ENCODE measurements at places on chromosomes 13 and 19.

DNA sequence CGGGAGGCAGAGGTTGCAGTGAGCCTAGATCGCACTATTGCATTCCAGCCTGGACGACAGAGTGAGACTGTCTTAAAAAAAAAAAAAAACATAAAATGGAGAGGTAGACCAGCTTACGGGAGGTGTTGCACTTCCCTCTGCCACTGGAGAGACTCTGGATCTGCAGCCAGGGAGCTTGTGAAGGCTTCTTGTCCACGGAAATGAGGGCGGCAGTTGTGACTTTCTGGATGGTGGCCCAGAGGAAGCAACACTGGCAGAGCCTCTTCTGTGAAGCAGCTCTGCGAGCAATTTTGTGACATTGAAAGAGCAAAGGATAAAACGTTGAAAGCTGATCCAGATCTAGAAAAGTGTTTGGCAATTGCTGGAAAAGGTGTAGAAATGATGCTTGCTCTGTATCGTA is 10.4 kb downstream of the SPINT2 start:
- H3K4me1 ChIP-seq = no peaks in the 10 kb centered on the region
- H3K4me3 ChIP-seq = no peak overlapping the region
- no peaks in the 10 kb centered on the region for H3K27me3 ChIP-seq
- H3K27ac ChIP-seq = no peak overlapping the region
- no peaks in the 10 kb centered on the region for H3K36me3 ChIP-seq

DNA sequence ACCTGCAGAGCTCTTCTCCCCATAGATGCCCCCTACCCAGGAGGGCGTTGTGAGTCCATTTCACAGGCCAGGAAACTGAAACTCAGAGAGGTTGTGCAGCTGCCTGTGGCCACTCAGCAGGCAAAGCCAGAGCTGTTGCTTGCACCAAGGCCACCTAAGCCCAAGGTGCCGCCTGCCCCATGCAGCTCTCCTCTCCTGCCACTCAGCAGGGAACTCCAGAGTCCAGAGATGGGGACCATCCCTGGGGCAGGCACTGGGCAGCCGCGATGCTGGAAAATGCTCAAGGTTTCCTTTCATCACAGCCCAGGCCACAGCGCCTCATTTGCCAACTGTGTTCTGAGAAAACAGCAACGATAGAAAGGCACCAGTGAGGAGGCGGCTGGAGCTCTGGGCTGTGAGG is 41.0 kb upstream of the PEPD start:
- no peaks in the 10 kb centered on the region for H3K4me1 ChIP-seq
- H3K36me3 ChIP-seq = no peaks in the 10 kb centered on the region
- no peak overlapping the region for H3K4me3 ChIP-seq
- no peaks in the 10 kb centered on the region for H3K27me3 ChIP-seq

GRCh38 chr19:15934332-15935078 is at the start of gene CYP4F11:
CYP4F11 (minus strand) TSS chr19:15934529; CDS start chr19:15934408, 121 bp downstream.
- DNase-seq = no peak
- H3K27me3 ChIP-seq = peaks cover 15% of the 10 kb centered on the region
- H3K36me3 ChIP-seq = no peaks in the 10 kb centered on the region
- no peak within 1 kb of the TSS for H3K4me3 ChIP-seq
- H3K27ac ChIP-seq = no peak within 1 kb of the TSS

GRCh38 chr13:59700281-59700680 is 463.4 kb downstream of the DIAPH3 start:
- DNase-seq = no peak
- H3K36me3 ChIP-seq = no peaks in the 10 kb centered on the region
- no peak overlapping the region for H3K4me3 ChIP-seq
- no peaks in the 10 kb centered on the region for H3K27me3 ChIP-seq

GRCh38 chr19:38662537-38663155 is 15.2 kb downstream of the ACTN4 start:
- H3K36me3 ChIP-seq = no peaks in the 10 kb centered on the region
- H3K4me3 ChIP-seq = no peak overlapping the region
- H3K27me3 ChIP-seq = no peaks in the 10 kb centered on the region

DNA sequence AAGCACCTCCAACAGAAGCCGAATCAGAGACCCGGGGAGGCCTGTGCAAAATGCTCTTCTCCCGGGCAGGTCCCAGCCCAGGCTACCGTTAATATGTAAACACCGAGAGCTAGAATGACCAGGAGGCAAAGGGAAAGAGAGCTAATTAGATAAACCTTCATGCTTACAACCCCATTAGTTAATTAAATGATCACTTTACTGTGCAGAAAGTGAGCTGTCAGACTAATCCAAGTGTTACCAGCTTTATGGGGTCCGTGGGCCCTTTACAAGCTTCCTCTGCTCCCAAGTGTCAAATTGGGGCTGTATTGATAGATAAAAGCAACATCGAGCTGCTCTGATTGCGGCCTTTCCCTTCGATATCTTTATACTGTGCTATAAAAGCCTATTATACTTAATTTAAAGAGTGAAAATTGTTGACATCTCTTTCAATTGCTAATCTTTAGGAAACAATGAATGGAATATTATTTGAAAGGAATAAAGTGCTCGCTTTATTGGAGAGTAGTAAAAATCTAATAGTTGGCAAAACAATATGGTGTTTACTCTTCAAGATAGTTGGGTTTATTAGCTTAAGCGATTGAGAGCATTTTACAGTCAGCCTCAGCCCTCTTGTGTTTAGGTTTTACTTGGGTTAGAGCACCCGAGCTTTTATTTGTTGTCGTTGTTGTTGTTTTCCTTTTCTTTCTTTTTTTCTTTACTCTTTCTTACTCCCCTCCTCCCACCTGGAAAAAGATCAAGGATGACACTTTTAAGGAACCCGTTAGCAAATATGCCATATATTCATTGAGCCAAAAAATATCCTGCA is 189.3 kb upstream of the GPR12 start:
- no peak overlapping the region for H3K4me3 ChIP-seq
- H3K27ac ChIP-seq = no peak overlapping the region
- no peaks in the 10 kb centered on the region for H3K36me3 ChIP-seq
- no peaks in the 10 kb centered on the region for H3K27me3 ChIP-seq
- no peaks in the 10 kb centered on the region for H3K4me1 ChIP-seq

GRCh38 chr13:75702476-75702875 is 66.3 kb downstream of the LMO7 start:
- H3K27me3 ChIP-seq = no peaks in the 10 kb centered on the region
- H3K4me1 ChIP-seq = no peaks in the 10 kb centered on the region
- H3K4me3 ChIP-seq = no peak overlapping the region
- no peak overlapping the region for H3K27ac ChIP-seq
- H3K36me3 ChIP-seq = no peaks in the 10 kb centered on the region

DNA sequence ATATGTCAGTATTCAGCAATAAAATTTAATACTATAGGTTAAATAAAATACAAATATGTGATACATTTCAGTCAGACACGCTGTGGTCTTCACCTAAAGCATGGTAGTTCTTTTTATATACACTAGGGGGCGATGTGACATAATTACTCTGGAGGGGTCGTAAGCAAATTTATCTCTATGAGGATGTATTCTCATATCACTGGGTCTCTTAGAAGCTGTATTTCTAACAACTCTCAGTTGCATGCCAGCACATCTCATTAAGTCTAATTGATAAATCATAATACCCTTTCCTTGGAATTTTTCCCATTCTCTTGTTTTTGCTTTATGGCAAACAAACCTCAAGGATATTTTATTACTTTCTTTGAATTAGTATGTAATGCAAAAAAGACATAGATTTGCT is 3.9 kb upstream of the PCDH17 start:
- H3K27me3 ChIP-seq = peaks cover 15% of the 10 kb centered on the region
- H3K4me3 ChIP-seq = no peak overlapping the region
- H3K27ac ChIP-seq = no peak overlapping the region
- H3K36me3 ChIP-seq = no peaks in the 10 kb centered on the region

Measured in effector memory CD4-positive, alpha-beta T cell (primary cell).